ENCODE measurements at places on chromosomes 12 and 14. TPM values are rescaled to one million over a fixed set of nuclear protein-coding genes. Genes with fewer than 3 reads are reported as not detected.

Gene LALBA
- not detected for total RNA-seq

Gene NEUROD4
- total RNA-seq: not detected

Gene ST8SIA1
- 1.5 TPM for total RNA-seq

Gene SLC25A47
- not detected for total RNA-seq

Gene MYO1H
- total RNA-seq: not detected

Gene PPP4R4
- total RNA-seq: 0.30 TPM

Gene PKP2
- total RNA-seq: 463 TPM

Gene SPRYD3
- 63.5 TPM for total RNA-seq

Gene VWF
- total RNA-seq: 350 TPM

Gene KRT83
- total RNA-seq: not detected

Gene ASIC1
- 0.30 TPM for total RNA-seq

Gene PTPRQ
- 0.38 TPM for total RNA-seq

Gene TRPV4
- total RNA-seq: 0.46 TPM

Gene PNMA1
- total RNA-seq: 45.9 TPM

Gene C12orf56
- total RNA-seq: not detected

Gene LYZ
- 32.9 TPM for total RNA-seq

- DNase-seq: no peak
Observed at GRCh38 chr12:14928931-14929330, 9.4 kb downstream of the ERP27 start.

GRCh38 chr14:44165936-44166335 is 341.1 kb downstream of the FSCB start:
- no peak for DNase-seq

GRCh38 chr14:69013943-69014782 is 35.1 kb upstream of the ACTN1 start:
- peak; percentile 94 for DNase-seq

GRCh38 chr14:94451091-94451771 is 1.4 kb downstream of the SERPINA11 start:
- no peak for DNase-seq

DNA sequence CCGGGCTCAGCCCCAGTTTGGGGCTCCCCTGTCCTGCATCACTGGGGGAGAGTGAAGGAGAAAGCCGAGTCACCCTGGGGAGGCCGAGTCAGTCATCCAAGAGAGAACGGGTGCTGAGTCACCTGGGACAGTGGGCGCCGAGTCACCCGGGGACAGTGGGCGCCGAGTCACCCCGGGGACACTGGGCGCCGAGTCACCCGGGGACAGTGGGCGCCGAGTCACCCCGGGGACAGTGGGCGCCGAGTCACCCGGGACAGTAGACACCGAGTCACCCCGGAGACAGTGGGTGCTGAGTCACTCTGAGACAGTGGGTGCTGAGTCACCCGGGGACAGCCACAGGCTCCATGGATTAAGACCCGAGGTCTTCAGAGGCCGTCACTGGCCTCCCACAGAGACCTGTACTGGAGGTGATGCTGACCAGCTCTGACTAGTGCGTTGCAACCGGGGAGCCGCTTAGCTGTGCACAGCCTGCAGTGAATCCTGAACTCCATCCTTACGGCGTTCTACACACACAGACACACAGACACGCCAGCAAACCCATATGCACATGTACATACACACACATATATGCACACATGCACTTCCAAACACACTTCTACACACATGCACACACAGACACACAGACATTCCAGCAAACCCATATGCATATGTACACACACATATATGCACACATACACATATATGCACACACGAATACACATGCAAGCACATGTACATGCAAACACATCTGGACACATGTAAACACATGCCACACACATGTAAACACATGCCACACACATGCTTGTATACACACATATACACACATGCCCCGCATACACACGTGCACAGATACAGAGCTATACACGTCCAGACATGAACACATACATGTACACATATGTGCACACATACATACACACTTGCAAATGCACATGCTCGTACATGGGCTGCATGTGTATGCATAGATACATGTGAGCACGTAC is 64.9 kb upstream of the GALNT9 start:
- no peak for DNase-seq

- DNase-seq: peak; percentile 79
Observed at GRCh38 chr12:125330645-125331341, 265.6 kb downstream of the AACS start.

GRCh38 chr14:85010186-85010585 is 519.8 kb upstream of the FLRT2 start:
- no peak for DNase-seq

DNA sequence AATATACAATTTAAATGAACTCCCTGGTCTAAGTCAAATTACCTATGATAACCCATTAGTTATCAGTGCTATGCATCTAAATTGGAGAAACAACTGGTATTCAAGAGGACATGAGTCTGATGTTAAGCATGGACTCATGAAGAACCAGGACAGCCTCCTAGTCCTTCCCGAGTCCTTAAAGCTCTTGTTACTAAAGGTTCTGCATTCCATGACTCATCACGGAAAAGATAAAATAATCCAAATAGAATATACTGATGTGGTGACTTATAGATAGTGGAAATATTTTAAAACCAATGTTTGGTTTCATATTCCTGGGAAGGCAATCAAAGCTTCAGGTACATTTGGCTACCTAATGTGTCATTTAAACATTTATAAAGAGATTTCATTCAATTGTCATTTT is 117.2 kb upstream of the PMCH start:
- DNase-seq: no peak

DNA sequence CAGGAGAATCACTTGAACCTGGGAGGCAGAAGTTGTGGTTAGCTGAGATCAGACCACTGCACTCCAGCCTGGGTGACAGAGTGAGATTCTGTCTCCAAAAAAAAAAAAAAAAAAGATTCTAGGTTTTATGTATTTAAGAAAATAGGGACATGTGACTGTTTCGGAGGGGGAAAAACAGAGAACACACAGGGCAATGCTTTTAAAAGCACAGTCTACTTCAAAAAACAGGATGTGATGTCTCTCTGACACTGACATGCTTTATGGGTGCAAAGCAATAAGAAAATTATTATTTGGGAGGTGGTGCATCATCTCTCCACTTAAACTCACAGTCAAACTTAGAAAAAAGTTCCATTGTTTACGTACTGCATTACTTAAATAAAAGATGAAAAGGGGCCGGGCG is 28.7 kb downstream of the CLIP1 start:
- DNase-seq: no peak

DNA sequence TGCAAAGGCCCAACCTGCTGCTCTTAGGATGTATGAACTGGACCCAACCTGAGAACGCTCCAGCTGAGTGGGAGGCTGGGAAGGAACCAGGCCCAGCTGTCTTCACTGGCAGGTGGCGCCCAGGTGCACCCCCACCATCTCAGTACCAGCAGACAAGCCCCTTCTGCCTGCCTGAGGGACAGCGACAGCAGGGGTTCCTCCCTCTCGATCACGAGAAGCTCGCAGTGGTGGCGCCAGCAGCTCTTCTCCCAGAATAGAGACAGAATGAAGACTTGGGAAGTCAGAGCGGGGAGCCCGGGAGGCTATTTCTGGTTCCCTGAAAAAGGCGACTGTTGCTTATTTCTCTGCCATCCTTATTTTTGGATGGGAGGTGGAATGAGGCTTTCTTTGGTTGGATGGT is 46.5 kb downstream of the CHGA start:
- no peak for DNase-seq

- DNase-seq: no peak
Observed at GRCh38 chr14:23562822-23563472, 4.6 kb downstream of the AP1G2 start.

DNA sequence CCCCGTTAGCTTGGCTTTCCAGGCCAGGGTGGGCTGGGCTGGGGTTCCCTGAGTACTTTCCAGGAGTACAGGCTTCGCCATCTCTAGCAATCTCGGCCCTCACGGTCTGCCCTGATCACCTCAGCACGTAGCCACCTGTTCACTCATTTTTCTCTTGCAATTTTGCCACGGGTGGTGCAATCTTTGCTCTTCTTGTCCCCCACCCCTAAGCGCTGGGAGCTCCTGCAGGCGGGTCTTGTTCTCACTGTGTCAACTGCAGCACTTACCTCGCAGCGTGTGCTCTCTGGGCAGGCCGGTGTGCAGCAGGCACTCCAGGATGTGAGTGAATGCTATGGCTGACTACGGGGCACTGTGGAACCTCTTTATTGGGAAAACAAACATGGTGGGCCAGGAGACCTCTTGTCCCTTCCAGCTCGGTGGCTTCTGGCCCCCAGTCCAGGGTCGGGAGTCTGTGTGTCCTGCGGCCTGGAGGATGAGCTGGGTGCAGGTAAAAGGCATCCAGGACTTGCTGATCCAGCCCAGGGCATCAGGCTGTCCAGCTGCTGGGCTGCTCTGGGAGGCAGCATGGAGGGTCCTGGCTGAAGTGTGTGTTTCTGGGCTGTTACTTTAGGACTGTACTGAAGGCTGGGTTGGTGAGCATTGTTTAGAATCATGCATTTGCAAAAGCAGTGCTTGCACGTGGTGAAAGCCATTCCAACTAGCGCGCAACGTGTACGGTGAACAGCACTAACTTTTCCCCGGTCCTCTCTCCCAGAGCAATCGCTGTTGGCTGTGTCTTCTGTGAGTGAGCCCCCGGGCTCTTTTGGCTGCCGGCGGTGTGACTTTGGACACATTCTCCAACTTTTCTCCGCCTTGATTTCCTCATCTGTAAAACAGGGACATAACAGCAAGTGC is 1.5 kb upstream of the ULK1 start:
- no peak for DNase-seq

DNA sequence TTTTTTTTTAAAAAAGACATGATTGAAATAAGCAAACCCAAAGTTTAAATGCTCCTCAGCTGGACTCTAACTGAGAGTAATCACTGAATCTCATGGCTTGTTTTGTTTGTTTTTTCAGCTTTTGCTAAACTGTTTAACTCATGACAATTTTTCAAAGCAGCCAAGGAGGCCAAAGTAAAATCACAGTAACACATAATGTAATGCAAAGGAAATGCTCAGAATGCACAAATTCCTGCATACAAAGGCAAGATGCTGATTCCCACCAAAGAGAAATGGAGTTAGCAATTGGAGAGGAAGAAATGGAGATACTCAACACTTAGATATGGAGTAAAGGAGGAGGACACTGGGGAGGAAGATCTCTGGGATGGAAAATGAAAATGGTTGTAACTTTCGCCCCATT is 126.2 kb upstream of the SOX5 start:
- DNase-seq: no peak

DNA sequence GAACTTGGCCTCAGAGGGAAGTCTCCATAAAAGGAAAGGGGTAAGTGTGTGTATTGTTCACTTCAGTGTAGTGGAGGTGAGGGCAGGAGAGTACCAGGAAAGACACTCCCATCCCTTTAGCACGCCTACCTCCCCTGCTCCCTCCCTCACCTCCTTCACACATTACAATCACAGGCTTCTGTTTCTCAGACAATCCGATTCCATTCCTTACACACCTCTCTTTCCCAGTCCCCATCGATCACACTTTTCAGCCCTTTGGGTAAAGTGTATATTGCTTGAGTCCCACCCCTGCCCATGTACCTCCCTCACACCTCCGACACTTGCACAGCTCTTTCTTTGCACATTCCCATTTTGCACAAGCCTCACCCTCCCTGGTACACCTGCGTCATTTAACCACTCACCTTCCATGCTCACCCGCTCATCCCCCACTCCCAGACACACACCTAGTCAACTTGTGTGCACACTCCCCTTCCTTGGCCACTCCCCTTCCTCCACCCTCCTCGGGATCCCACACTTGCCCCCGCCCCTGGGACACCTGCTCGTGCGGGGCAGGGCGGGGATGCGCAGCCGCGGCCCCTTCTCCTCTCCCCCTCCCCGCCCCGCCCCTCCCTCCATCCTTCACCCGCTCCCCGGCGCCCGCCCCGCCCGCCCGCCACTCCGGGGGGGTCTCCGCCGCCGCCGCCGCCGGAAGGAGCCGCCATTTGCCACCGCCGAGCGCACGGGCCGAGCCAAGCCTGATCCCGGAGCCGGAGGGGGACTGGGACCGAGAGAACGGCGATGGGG is at the start of gene MARCHF9:
Gene MARCHF9 (plus strand): TSS at position 693 of the 783 bp plus-strand sequence. CDS start 426 bp downstream, outside the sequence.
- DNase-seq: peak; percentile 72

- no peak for DNase-seq
Observed at GRCh38 chr14:69378274-69378673, 19.8 kb downstream of the ERH start.

GRCh38 chr12:125228519-125229260 is 163.5 kb downstream of the AACS start:
- no peak for DNase-seq

DNA sequence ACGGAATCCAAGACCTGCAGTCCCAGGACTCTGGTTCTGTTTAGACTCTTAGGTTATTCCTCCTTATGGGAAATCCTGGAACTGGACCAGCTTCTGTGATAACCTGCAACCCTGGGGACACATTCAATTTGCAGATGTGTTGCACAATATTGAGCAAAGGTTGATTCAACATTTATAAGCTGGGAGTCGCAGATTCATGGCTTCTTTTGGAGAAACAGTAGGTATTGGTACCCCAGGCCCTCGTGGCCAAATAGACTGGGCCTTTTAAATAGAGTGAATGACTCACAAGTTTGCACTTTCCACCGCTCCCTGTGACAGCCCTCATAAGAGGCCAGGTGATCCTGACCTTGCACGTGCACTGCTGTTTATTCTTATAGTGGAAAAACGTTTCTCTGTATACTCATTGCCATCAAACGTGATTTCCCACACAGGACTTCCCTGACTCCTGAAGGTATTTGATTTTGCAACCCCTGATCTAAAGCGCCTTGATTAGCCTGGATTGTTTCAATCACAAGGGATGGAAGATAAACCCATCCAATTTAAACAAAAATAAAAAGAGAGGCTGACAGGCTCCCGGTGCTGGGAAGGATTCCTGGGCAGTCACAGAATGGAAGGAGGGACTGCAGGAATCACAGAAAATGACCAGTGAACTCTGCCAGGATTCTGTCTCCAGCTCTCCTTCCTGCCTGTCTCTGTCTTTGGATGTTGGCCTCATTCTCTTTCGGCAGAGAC is 98.0 kb downstream of the VCPKMT start:
- no peak for DNase-seq

GRCh38 chr12:104011253-104011652 is 38.7 kb downstream of the GLT8D2 start:
- DNase-seq: no peak

DNA sequence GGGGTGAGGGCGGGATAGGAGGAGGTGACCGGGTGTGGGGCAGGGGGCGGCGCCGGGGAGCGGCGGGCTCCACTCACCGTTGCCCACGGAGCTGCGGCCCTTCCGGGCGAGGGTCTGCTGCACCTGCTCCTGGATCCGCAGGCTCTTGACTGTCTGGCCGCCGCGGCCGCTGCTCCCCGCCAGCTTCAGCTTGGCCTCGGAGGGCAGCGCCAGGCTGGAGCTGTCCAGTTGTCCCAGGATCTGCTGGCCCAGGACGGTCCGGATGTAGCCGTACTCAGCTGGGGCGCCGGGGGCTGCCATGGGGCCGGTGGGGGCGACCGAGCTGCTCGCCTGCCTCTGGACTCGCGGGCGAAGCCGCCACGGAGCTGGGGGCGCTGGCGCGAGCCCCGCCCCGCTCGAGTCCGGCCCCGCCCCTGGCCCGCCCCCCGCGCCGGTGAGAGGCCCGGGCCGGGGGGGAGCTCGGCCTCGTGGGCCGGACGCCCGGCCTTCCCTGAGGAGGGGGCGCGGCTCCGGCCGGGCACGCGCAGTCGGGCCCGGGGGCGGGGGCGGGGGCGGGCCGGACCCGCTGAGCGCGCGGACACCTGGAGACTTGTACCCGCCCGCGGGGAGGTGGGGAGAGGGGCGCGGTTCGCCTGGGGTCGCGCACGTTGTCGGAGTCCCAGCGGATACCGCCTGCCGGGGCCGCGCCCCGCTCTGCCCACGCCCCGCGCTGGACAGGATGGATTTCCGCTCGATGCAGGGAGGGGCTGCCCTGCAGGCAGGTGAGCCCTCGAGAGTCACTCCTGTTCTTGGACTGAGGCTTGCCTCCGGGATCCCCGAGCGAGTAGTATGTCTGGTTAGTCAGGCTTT is at the start of gene PKP2:
Gene PKP2 (minus strand): TSS at position 346 of the 849 bp plus-strand sequence. CDS start 46 bp downstream, at position 300.
- peak; percentile 85 for DNase-seq

GRCh38 chr14:106179761-106180160 is 653.4 kb downstream of the TMEM121 start:
- DNase-seq: no peak

Data from cardiac septum (tissue), 1 donor.